ENCODE measurements at places on chromosomes 2 and 18.

GRCh38 chr2:164388511-164388910 is 232.8 kb downstream of the GRB14 start:
- DNase-seq: no peak

- no peak for DNase-seq
Measured at GRCh38 chr18:49728542-49728941, 84.8 kb downstream of the ACAA2 start.

DNA sequence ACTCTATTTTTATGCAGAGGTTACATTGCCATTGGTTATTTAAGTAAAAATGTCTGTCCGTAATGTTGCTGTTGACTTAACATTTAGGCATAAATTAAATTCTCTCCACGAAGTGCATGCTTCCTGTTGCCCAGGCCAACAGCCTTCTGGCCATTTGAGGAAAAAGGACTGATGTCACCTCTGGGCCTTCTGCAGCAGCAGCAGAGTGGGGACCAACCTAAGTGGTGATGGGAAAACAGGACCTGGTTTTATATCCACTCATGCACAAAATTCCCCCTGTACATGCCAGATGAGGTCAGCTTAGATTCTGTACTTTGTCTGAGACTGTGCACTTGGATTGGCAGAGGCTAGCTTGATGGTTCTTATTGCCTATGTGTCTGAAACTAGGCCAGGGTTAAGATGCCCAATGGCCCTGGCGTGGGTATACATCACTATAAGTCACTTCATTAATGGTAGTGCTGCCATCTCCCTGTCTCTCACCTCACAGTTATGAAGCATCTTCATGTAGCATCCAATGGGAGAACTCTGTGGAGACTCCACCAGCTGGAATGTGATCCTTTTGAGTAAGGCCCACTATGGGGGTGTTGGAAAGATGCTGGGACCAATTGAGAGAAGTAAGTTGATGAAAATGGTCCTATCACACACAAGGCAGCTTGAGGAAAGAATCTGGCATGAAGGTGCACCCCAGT is 4.4 kb downstream of the ARHGAP25 start:
- DNase-seq: no peak

DNA sequence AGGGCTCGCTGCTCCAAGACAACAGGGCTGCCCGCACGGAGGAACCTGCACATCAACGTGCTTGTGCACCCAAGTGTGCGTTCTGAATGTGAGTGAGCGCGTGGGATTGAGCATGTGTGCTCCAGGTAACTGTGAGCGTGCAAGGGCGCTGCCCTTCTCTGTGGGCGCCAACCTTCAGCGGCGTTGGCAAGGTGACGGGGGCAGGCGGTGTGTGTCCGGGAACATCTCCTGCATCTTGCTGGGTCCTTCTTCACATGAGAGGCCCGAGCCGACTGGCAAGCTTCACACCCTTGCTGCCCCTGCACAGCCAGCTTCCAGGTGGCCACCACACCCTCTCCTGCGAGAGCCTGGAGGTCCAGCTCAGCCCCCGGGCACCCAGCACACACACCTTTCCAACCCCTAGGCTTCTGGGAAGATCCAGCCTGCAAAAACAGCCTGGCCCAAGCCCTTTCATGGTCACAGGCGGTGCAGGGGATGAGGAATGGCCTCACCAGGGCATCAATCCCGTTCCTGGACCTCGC is 220.9 kb downstream of the HDAC4 start:
- DNase-seq: no peak

DNA sequence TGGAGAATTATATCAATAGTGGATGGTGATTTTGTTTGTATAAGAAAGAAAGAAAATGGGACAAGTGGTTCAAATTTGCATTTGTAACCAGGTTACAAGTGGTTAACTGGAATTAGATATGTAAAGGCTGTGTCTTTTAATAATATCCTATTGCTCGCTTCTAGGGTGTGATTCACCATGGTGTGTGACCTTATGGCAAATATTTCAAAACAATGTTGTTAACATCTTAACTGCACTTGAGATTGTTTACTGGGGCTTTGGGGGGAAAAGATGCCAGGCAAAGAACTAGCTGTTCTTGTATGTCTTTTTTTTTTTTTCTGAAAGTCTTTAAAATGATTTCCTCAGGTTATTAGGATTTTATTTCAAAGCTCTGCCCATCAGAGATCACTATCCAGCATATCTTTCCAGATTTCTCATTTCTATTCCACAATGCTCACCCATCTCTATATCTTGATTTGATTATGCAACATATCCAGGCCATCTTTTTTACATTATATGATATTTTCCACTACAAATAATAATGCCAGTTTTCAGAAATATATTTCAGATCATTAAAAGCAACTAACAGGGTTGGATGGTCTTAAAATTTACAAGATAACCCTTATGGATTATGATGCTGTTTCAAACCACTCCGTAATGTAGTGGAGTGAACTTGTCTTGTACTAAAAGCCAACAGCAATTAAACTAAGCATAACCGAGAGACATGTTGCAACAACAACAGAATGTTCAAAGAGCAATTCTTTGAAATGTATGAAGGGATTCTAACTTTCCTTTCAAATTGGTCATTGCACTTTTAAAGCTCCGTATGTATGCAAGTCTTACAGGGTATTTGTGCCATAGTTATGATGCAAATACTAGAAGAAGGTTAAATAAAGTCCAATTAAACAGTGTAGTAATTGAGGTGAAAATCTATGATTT is 341.5 kb upstream of the ETAA1 start:
- DNase-seq: no peak

- no peak for DNase-seq
Measured at GRCh38 chr2:189933041-189933440, 129.5 kb downstream of the MSTN start.

DNA sequence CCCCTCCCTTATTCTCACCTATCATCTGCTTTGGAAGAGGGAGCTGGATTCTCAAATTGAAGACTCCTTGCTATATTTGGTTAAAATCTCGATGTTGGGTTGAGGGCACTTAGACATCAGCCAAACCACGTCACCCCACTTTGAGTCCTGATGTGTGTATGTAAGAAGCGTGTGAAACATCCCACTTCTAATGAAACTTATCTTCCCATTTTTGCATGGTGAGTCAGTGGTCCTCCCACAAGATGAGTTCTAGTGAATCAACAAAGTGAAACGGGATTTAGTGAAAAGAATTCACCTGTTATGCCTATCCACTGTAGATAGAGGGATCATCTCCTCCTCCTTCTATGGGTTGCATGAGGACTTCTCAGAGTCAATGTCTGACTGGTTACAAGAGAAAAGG is 51.4 kb upstream of the SPRED2 start:
- DNase-seq: no peak

DNA sequence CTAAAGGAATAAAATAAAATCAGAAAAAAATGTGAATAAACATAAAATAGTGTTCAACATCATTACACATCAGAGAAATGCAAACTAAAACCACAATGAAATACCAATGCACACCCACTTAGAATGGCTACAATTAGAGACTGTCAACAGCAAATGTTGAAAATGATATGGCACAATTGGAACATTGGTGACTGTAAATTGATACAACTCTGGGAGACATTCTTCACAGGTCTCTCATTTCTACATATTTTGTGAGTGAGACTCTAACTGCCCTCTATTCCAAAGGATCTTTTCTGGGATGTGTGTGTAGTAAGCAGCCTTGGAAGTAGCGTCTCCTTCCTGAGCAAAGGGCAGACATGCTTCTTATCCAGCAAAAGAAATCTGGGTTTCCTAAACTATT is 323.0 kb downstream of the FBXO15 start:
- DNase-seq: no peak

DNA sequence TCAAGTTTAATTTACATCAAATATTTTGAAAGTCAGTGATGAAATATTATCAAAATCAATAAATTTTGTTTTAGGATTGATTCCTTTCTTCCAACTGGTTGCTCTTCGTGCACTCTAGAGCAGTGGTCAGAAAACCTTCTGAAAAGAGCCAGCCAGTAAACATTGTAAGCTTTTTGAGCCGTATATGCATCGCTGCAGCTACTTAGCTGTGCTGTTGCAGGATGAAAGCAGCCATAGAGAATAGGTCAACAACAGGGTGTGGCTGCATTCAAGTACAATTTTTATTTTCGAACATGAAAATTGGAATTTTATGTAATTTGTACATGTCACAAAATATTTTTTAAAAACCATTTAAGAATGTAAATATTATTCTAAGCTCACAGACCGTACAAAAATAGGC is 94.9 kb downstream of the MGAT5 start:
- DNase-seq: no peak

GRCh38 chr2:8059255-8059654 is 622.6 kb upstream of the ID2 start:
- no peak for DNase-seq

DNA sequence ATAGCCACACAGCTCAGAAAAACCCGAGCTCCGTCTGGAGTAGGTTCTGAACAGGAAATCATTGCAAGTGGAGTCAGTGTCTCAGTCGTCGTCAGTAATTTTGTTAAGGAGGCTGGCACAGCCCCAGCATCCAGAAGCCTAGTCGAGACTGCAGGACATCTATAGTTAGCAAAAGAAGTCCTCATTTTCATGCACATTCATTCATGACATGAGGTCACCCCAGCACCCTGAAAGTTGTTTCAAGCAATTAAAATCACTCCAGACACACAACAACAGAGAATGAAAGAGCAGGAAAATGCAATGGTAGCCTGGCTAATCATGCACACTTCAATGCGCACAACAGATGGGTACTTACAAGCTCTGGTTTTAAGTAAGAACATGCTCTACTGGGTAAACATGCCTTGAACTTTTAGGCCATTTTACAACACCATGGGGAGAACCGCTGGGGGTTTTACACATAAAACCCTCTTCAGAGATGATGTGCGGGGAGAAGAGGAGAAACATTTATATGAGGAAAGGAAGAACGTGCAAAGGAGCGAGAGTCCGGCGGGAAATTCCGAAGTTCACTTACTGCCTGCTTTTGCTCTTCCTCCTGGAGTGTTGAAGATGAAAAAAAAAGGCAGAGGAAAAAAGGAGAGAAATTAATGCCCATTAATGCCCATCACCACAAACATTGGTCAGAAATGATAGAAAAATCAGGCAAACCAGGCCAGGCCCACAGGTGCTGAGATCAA is 77.4 kb upstream of the DNMT3A start:
- DNase-seq: no peak

- DNase-seq: no peak
Measured at GRCh38 chr2:240983361-240983995, 14.9 kb upstream of the SNED1 start.

GRCh38 chr2:103401621-103402020 is 639.8 kb downstream of the TMEM182 start:
- DNase-seq: no peak

DNA sequence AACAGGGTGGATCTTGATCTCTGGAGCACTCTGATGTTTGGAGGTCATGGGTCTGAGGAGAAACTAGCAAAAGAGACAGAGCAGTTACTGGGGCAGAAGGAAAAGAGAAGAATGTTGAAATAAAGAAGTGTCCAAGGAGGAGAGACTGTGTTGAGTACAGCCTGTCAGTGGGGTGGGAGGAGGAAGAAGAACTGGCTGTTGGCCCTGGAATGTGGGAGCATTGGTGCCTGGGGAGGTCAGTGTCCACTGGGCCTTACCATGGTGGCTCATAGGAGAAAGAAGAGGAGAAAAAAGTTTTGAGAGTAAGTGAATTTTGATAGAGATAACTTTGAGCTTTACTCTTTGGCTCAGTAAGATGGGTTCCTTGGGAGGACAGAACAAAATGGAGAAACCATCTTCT is 499.0 kb downstream of the TXNL1 start:
- DNase-seq: no peak

DNA sequence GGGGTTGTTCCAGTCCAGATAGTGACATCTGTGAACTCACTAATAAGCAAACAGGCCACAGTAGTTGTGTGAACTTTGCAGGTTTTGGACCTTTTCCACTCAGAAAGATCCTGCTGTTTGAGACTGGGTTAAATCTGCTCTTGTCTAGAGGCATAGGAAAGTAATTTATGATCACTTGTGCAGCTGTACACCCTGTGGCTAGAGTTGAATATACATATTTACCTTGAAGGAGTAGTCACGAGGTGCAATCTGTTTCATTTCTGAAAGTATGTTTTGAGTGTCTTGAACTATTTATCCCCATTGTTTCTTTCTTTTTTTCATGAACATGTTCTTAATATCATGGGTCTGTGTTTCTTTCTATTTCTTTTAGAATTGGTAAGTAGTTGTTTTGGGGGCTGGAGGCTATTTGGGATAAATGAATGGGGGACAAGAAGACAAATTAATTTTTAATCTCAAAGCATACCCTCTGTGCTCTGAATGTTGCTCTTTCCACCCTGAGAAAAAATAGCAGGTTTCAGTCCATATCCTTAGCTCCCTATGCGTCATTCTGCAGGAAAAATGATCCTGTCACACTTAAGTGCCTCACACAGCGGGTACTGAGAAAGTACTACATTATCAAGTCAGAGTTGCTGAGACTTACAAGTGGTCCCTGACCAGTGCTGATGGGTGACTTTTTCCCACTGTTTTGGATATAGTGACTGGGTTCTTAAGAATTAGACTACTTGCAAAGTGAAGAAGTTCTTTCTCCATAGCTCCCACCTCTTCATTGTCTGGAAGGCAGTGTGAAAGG is 28.2 kb downstream of the DCC start:
- no peak for DNase-seq

- DNase-seq: no peak
Measured at GRCh38 chr2:75799859-75800258, 89.1 kb upstream of the GCFC2 start.

DNA sequence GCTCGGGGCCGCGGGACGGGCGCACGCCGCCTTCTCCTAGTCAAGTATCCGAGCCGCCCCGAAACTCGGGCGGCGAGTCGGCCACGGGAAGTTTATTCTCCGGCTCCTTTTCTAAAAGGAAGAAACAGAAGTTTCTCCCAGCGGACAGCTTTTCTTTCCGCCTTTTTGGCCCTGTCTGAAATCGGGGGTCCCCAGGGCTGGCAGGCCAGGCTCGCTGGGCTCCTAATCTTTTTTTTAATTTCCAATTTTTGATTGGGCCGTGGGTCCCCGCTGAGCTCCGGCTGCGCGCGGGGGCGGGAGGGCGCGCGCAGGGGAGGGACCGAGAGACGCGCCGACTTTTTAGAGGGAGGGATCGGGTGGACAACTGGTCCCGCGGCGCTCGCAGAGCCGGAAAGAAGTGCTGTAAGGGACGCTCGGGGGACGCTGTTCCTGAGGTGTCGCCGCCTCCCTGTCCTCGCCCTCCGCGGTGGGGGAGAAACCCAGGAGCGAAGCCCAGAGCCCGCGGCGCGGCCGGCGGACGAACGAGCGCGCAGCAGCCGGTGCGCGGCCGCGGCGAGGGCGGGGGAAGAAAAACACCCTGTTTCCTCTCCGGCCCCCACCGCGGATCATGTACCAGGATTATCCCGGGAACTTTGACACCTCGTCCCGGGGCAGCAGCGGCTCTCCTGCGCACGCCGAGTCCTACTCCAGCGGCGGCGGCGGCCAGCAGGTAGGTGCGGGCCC is 617 bp downstream of the FOSL2 start:
- no peak for DNase-seq

Measured in activated gamma-delta T cell treated with anti-CD3 and anti-CD28 coated beads, Interleukin-2, amount 50 U/mL, for 16 hours (primary cell).